ENCODE measurements at places on chromosomes 2 and 18.

DNA sequence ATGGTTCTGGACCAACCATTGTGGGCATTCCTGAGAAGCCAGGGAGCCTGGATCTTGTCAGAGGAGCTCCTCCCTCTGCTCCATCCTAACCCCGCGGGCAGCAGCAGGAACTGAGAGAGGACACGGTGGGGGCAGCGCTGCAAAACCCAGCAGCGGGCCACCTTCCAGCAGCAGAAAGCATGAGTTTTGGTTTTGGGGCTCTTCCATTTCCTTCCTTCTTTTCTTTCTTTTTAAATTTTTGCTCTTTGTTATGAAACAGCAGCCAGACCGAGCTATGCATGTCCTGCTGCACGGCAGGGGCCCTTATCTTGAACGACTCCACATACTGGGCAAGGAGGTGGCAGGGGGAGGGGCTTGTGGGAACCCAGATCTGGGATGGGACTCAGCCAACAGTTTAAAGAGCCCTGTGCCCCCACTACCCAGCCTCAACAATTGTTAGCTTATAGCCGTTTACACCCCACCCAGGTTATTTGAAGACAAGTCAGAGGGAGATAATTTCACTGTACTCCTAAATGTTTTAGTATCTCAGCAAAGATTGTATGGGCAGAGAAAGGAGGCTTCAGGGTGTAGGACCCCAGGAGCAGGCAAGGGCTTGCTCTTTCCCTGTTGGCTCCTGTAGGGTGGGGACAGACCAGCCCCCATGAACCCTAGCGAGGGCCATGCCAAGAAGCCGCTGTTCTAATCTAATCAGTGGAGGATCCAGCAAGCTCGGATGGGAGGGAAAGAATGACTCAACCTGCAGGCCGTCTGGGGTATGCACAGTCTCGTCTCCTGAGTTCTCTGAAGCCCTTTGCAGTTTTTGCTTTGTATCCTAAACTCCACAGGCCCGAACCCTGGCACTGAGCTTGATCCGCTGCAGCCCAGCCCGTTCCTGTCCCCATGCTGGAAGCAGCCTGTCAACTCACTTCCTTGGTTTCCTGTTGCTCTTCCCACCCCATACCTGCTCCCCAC, 75.3 kb downstream of the LRRFIP1 start:
- DNase-seq: peak; percentile 63

DNA sequence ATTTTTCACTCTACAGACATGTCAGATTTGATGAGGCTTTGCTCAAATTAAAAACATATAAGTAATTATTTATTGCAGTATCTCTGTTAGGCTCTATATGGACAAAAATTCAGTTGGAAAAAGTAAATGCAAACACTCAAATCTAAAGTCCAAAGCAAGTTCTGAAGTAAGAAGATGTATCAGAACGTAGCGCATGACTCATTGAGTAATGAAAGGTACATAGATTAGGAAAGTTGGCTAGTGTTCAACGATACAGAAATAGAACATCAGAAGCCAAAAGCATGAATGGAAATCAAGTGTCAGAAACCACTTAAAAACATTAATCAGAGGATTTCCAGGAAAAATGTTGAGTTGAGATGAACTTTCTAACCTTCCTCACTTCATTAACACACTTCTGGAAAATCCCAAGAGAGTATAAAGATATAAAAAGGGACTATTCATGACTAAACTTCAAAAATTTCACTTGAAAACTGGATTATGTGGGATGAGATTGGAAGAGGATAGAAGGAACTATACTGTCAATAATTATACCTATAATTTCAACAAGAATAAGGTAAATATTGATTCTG, 494.1 kb downstream of the LRRTM4 start:
- no peak for DNase-seq

- no peak for DNase-seq
Observed at GRCh38 chr2:113229795-113230194, 48.9 kb downstream of the PAX8 start.

- no peak for DNase-seq
Observed at GRCh38 chr2:237757616-237758015, 41.0 kb upstream of the RBM44 start.

GRCh38 chr2:196201229-196202009, 30.0 kb upstream of the STK17B start:
- no peak for DNase-seq

- DNase-seq: no peak
Observed at GRCh38 chr18:44541781-44542180, 138.9 kb upstream of the SETBP1 start.

DNA sequence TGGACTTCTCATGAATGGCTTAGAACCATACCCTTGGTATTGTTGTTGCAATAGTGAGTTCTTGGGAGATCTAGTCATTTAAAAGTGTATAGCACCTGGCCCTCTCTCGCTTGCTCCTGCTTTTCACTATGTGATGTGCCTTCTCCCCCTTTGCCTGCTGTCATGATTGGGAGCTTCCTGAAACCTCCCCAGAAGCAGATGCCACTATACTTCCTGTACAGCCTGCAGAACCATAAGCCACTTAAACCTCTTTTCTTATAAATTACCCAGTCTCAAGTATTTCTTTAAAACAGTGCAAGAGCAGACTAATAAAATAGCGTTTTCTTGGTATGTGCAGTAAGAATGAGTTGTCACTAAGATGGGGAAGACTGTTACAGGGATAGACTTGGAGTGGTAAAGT, 31.6 kb downstream of the BAZ2B start:
- DNase-seq: no peak

- DNase-seq: no peak
Observed at GRCh38 chr2:6418291-6418690, 447.4 kb downstream of the CMPK2 start.

DNA sequence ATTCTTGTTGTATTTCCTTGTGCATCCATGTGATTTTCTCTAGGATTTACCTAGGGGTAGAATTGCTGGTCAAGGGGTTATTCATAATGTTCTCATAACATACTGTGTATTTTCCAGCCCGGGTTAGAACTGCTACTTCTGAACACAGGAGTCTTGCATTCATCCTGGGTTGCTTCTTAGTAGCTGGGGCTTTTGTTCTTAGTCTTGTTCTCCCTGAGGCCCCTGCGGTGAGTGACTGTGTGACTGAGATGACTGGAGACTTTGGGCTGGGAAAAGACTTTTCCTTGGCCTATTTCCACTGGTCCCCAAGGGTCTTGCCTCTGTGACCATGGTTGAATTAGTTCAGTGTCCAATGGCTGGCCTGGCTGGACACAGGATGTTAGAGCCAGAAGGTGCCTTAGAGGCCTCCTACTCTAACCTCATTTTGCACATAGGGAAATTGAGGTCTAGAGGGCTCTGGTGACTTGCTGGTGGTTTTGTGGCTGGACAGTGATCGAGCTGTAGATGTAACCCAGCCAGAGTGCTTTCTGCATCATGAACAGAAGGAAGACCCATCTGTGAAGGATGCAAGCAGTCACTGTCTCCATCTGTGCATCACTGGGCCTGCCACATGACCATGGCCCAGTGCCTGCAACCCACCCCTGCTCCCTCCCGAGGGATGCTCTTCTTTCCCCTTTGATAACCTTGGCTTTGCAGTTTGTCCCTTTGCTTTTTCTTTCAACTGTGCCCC, 233.3 kb downstream of the FHOD3 start:
- DNase-seq: no peak

All from activated naive CD4-positive, alpha-beta T cell treated with anti-CD3 and anti-CD28 coated beads for 36 hours (primary cell).